H4 (cell line): ENCODE measurements at places on chromosomes 7 and 10. TPM values are rescaled to one million over a fixed set of nuclear protein-coding genes. Genes with fewer than 3 reads are reported as not detected.

DNA sequence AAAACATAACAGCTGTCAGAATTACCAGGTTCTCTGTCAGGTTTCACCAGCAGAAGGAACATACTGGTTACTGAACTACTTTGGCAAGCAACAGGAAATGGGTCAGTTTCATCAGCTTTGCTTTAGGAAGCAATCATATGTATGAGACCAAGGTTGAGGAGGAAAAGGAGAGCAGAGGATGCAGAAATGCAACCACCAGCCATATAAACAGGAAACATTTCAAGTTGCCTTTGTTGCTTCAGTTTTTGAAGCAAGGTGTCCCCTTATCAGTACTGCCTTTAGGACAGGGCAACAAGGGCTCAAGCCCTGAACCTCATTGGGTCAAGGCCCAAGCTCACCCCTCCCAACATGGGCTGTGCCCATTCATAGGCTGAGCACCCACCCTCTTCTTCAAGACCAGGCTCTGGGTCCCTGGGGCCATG is 10.2 kb downstream of the HIPK2 start:
- no peak for DNase-seq

DNA sequence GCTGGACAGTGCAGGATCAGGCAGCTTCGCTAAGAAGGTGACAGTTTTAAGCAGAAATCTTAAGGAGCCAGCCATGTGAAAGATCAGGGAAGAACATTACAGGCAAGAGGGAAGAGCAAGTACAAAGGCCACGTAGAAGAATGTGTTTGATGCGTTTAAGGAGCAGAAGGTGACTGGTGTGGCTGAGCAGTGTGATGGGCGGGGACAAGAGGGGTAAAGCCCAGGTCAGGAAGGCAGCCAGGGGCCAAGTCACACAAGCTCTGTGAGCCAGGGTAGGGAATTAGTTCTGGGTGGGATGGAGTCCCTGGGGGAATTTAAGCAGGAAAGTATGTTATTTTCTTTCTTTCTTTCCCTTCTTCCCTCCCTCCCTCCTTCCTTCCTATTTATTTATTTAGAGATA is 166.9 kb downstream of the SH3PXD2A start:
- no peak for DNase-seq

- DNase-seq: no peak
Measured at GRCh38 chr7:19128856-19129255, 11.4 kb upstream of the TWIST1 start.

GRCh38 chr7:156196649-156197048 is 384.4 kb upstream of the SHH start:
- DNase-seq: no peak

Gene CUZD1
- total RNA-seq: 0.37 and 0.99 TPM in 2 replicates
